ENCODE measurements at places on chromosomes 12 and 14.

- H3K4me3 ChIP-seq, result no peak overlapping the region
- H3K27me3 ChIP-seq, result peaks cover 57% of the 10 kb centered on the region
- peaks cover 11% of the 10 kb centered on the region for H3K4me1 ChIP-seq
- no peak overlapping the region for H3K27ac ChIP-seq
- peak; percentile 15 for DNase-seq
These were observed 120.1 kb downstream of the AACS start for GRCh38 chr12:125185311-125185739.

DNA sequence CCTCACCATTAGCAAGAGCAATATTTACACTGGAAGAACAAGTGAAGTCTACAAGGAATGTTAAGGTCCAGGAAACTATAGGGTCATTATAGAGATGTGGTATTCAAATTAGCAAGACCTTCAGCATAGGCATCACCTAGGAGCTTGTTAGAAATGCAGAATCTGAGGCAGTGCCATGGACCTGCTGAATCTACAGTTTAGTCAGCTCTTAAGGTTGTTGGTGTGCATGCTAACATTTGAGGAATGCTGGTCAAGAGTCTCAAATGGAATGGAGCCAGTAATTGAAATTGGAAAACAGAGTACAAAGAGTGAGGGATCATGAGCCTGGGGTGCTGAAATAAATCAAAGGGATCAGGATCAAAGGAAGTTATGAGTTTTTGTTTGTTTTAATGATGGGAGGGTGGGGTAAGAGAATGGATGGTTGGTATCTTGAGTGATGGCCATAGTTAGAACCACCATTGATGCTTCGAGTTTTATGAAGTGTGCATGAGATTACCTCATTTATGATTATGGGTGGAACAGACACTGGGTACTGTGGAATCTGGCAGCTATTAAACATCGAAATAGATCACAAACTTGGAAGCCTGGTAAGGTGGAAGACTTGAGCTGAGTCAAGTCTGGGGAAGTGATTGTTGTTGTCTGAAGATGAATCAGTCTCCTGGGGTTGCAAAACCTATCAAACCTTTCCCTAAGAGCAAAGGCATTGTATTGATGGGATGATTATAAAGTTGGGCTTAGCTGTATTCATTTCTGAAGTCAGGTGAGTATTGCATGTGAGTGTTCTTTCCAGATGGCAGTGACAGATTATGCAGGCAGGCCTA is 323.3 kb upstream of the E2F7 start:
- no peak overlapping the region for H3K4me3 ChIP-seq
- no peak for DNase-seq
- no peaks in the 10 kb centered on the region for H3K4me1 ChIP-seq
- H3K27me3 ChIP-seq, result no peaks in the 10 kb centered on the region

- no peaks in the 10 kb centered on the region for H3K27me3 ChIP-seq
- H3K27ac ChIP-seq, result no peak overlapping the region
- no peak for DNase-seq
- no peaks in the 10 kb centered on the region for H3K36me3 ChIP-seq
- H3K4me1 ChIP-seq, result no peaks in the 10 kb centered on the region
- no peak overlapping the region for H3K4me3 ChIP-seq
These were observed 9.0 kb downstream of the MAP1LC3B2 start for GRCh38 chr12:116568203-116568602.

GRCh38 chr14:24113801-24114531 is 611 bp upstream of the DCAF11 start:
- no peaks in the 10 kb centered on the region for H3K36me3 ChIP-seq
- H3K4me1 ChIP-seq, result peaks cover 9% of the 10 kb centered on the region
- H3K27me3 ChIP-seq, result no peaks in the 10 kb centered on the region
- peak overlapping the region; percentile 98 for H3K27ac ChIP-seq
- peak; percentile 94 for DNase-seq
- peak overlapping the region; percentile 44 for H3K4me3 ChIP-seq

- no peak for DNase-seq
- no peak overlapping the region for H3K27ac ChIP-seq
- H3K4me1 ChIP-seq, result no peaks in the 10 kb centered on the region
- H3K36me3 ChIP-seq, result no peaks in the 10 kb centered on the region
- peaks cover 3% of the 10 kb centered on the region for H3K27me3 ChIP-seq
- H3K4me3 ChIP-seq, result no peak overlapping the region
These were observed 11.2 kb upstream of the MAGOHB start for GRCh38 chr12:10624605-10625004.

- H3K27me3 ChIP-seq, result no peaks in the 10 kb centered on the region
- no peak overlapping the region for H3K27ac ChIP-seq
- DNase-seq, result no peak
- no peaks in the 10 kb centered on the region for H3K36me3 ChIP-seq
- H3K4me1 ChIP-seq, result no peaks in the 10 kb centered on the region
- no peak overlapping the region for H3K4me3 ChIP-seq
These were observed 6.3 kb downstream of the MGAT4C start for GRCh38 chr12:86249851-86250250.

DNA sequence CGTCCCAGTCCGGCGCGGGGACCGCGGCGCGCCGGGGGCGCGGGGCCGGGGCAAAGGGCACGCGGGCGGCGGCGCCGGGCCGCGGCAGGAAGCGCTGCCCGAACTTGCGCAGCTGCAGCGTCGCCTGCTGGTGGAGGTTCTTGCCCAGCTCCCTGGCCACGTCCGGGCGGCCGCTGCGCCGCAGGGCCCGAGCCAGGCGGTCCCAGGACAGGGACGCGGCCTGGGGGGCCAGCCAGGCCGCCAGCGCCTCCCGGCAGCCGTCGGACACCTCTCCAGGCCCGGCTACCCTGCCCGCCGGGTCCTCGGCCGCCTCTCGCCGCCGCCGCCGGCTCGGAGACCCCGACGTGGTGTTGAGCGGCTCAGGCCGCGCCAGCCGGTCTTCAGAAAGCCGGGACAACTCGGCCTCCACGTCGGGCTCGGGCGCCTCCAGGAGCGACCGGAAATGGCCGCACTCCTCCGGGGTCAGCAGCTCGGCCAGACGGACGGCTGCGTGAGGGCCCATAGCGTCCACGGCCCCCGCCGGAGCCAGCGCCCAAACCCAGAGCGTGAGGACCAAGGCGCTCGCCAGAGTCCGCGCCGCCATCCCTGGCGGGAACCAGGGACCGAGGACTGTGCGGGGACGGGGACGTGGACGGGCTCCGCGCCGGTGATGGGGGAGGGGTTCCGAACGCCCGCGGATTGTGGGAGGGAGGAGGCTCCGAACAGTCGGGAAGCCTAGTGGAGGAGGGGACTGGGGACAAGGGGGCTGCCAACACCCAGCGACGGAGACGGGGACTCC is 34.0 kb downstream of the FIGNL2 start:
- H3K27ac ChIP-seq, result peak overlapping the region; percentile 94
- H3K36me3 ChIP-seq, result no peaks in the 10 kb centered on the region
- H3K27me3 ChIP-seq, result no peaks in the 10 kb centered on the region
- H3K4me3 ChIP-seq, result peak overlapping the region; percentile 82
- H3K4me1 ChIP-seq, result no peaks in the 10 kb centered on the region

GRCh38 chr14:88204221-88204620 is 118.8 kb downstream of the KCNK10 start:
- no peaks in the 10 kb centered on the region for H3K36me3 ChIP-seq
- no peak overlapping the region for H3K27ac ChIP-seq
- H3K4me1 ChIP-seq, result peaks cover 3% of the 10 kb centered on the region
- no peak for DNase-seq
- H3K4me3 ChIP-seq, result no peak overlapping the region

Data from hepatocyte (in vitro differentiated cells).